ENCODE measurements at places on chromosomes 12 and 14. TPM values are rescaled to one million over a fixed set of nuclear protein-coding genes. Genes with fewer than 3 reads are reported as not detected.

B4GALNT3 gene
- total RNA-seq, result 1.5 TPM

CD69 gene
- total RNA-seq, result 0.25 TPM

DLGAP5 gene
- total RNA-seq, result 3.9 TPM

BHLHE41 gene
- 0.74 TPM for total RNA-seq

UNG gene
- total RNA-seq, result 21.1 TPM

CAPZA3 gene
- not detected for total RNA-seq

CLEC4D gene
- not detected for total RNA-seq

CISTR gene
- total RNA-seq, result not detected

TMCC3 gene
- total RNA-seq, result 11.8 TPM

GPR137C gene
- total RNA-seq, result 32.7 TPM

CCDC38 gene
- total RNA-seq, result not detected

ASPG gene
- under 0.01 TPM for total RNA-seq

LRRC43 gene
- 0.98 TPM for total RNA-seq

SERPINA12 gene
- total RNA-seq, result not detected

ZFHX2 gene
- 1.5 TPM for total RNA-seq

TAS2R10 gene
- 2.5 TPM for total RNA-seq

GNG2 gene
- total RNA-seq, result 286 TPM

TAS2R46 gene
- total RNA-seq, result 5.7 TPM

TGM1 gene
- total RNA-seq, result 0.49 TPM

RAPGEF3 gene
- 6.9 TPM for total RNA-seq

C12orf50 gene
- not detected for total RNA-seq

PITPNM2 gene
- 8.4 TPM for total RNA-seq

MMP17 gene
- total RNA-seq, result 22.4 TPM

FSCB gene
- not detected for total RNA-seq

MEG3 gene
- 91.7 TPM for total RNA-seq

ZNF664 gene
- total RNA-seq, result 48.4 TPM

VDR gene
- not detected for total RNA-seq

SMIM41 gene
- not detected for total RNA-seq

AEBP2 gene
- total RNA-seq, result 33.7 TPM

MYH6 gene
- not detected for total RNA-seq

ADGRD1 gene
- total RNA-seq, result 2.7 TPM

TAS2R9 gene
- total RNA-seq, result 0.25 TPM

CABP1 gene
- total RNA-seq, result 1.5 TPM

SUDS3 gene
- 43.3 TPM for total RNA-seq

VASH1 gene
- 79.9 TPM for total RNA-seq

FGF23 gene
- not detected for total RNA-seq

TAS2R30 gene
- 10.1 TPM for total RNA-seq

NYNRIN gene
- 14.5 TPM for total RNA-seq

NKX2-8 gene
- total RNA-seq, result not detected

SPIC gene
- not detected for total RNA-seq

CLEC9A gene
- not detected for total RNA-seq

LMBR1L gene
- 59.5 TPM for total RNA-seq

OTX2 gene
- 0.25 TPM for total RNA-seq

ASCL1 gene
- total RNA-seq, result 8.6 TPM

OR4K14 gene
- total RNA-seq, result not detected

KLRG1 gene
- total RNA-seq, result 7.9 TPM

YY1 gene
- 39.1 TPM for total RNA-seq

GALNT8 gene
- 46.5 TPM for total RNA-seq

LRP1 gene
- total RNA-seq, result 116 TPM

POTEM gene
- total RNA-seq, result not detected

PTCSC3 gene
- not detected for total RNA-seq

LHX5 gene
- total RNA-seq, result under 0.01 TPM

All from temporal lobe (tissue), 4 donors.